Germinal center (tissue), 1 donor: ENCODE measurements at places on chromosomes 6 and 20.

DNA sequence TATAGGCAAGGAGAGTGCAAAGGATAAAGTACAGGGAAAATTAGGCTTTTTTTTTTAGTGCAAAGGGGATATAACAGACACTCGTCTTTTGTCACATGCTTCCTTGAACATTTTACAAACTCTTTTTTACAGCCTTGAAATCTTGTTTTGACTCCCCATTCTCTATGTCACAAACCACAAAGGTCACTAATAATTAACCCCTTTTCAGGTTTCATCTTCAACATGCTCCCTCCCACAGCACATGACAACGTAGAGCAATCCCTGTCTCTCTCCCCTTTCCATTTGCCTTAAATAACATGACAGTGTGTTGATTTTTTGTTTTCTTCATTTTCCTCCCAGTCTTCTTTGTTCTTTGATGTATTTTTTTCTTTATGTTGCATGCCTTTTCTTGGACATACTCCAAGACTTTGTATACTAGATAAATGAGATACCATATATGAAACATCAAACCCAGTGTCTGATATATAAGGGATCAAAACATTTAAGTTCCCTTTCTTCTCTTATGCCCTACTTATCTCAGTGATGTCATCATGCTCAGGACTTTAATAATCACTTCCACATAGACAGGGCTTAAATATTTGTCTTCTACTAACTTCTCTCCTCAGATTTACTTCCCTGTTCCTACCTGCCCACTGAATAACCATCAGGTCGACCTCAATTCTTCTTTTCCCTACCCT is 378.7 kb upstream of the HSF2 start:
- no peak for DNase-seq

GRCh38 chr6:36598739-36599318 is 4.7 kb downstream of the SRSF3 start:
- no peak for DNase-seq

DNA sequence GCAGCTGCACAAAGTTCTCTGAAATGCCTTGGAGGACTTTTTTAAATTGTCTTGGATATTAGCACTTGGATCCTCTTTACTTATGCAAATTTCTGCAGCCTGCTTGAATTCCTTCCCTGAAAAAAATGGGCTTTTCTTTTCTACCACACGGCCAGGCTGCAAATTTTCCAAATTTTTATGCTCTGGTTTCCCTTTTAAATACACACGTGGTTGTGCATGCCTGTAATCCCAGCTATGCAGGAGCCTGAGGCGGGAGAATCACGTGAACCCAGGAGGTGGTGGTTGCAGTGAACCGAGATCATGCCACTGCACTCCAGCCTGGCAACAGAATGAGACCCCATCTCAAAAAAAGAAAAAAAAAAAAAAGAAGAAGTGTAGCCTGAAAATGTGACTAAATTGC is 76.1 kb upstream of the PRND start:
- no peak for DNase-seq

DNA sequence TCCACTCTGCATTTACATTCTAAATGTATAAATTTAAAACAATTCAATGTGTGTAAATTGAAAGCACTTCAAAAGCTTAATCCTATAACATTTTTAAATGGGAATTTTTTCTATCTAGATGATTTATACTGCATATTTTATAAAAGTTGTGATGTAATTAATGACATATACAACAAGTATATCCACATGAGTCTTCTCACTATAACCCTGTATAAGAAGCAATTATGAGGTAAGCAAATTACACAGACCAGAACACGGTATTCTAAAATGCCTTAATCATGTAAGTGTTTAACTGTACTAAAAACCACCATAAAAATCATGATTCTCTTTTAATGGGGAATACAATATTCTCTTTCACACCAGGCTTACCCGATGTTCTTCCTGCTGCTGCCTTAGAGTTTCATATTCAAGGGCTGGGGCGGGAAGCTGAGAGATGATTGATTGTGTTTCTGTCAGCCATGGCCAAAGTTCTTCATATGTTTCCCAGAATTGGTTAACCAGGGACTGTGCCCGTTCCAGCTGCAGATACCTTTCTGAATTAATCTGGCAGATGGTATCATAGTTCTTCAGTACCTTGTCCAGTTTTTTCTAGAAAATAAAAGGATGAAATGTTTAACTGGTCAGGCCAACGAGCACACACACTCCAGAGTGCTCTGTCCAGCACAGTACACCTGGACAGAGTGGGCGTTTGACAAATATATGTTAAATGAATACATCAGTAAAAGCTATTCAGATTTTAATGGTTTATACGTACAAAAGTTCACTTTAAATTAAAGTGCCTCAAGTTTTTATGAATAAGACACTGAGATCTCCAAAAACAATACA is 127.4 kb downstream of the DST start:
- DNase-seq = no peak

GRCh38 chr6:11317885-11318771 is 85.7 kb upstream of the NEDD9 start:
- DNase-seq = no peak

DNA sequence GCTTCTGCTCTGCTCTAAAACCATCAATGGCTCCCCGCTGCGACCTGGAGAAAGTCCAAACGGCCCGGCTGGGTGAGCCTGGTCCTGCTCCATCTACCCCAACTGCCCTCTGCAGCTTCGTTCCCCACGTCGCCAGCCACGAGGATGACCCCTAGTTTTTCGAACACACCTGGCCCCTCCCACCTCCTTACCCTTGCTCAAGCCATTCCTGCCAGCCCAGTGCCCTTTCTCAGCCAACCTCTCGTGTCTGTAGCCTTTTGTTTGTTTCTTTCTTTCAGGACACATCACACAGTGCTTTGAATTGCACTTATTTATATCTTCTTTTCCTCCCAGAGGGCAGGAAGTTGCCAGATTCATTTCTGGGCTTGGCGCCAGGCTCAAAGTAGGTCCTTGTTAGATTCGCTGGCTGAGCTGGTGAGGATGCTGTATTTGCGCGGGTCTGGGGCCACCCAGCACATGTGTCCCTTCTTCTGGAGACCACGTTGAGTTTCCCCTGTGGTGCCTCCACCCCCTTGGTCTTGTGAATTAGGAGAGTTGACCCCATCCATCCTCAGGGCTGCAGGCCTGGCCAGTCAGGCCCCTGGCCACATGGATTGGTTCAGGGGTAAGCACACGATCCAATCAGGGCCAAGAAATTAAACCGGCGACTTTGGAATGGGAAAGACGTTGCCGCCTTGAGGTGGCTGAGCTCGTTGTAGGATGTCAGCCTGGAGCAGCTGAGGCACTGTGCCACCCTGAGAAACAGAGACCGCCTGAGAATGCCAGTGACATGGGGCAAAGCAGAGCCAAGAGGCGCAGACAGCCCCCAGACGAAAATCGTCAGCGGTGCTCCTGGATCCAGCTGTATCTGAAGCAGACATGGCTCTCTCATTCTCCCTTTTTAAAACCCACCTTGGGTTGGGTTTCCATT is 156.0 kb downstream of the CEBPB start:
- DNase-seq = no peak

- DNase-seq = no peak
Measured at GRCh38 chr6:95589067-95589466, 11.7 kb downstream of the MANEA start.

- no peak for DNase-seq
Measured at GRCh38 chr6:16466800-16467553, 228.6 kb downstream of the GMPR start.

GRCh38 chr6:62286470-62286843 is 432 bp upstream of the KHDRBS2 start:
- DNase-seq = no peak

DNA sequence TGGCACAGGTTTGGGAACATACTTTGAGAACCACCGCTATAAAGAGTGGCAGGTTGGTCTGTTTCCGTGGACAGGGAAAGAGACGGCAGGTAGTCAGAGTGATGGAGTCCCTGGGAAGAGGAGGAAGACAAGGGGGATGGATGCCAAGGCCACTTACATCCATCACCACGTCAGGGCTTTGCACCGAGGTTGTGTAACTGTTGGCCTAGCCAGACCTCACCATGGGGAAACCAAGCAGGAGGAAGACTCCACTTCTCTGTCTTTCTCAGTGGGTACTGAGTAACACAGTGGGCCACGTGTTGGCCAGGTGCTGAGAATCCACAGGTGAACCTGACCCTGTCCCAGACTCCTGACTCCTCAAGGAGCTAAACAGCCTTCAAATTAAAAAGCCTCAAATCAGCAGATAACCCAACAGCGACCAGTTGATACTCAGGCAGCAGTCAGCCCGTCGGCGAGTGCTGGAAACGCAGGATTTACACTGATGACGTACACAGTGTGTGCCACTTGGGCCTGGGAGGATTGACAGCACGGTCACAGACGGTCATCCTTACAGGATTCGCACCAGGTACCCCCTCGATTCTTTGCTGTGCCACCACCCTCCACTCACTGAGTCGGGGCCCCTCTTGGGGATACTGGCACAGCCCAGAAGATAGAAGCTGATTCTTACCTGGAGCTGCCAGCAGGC is 134.6 kb upstream of the SNX9 start:
- no peak for DNase-seq

DNA sequence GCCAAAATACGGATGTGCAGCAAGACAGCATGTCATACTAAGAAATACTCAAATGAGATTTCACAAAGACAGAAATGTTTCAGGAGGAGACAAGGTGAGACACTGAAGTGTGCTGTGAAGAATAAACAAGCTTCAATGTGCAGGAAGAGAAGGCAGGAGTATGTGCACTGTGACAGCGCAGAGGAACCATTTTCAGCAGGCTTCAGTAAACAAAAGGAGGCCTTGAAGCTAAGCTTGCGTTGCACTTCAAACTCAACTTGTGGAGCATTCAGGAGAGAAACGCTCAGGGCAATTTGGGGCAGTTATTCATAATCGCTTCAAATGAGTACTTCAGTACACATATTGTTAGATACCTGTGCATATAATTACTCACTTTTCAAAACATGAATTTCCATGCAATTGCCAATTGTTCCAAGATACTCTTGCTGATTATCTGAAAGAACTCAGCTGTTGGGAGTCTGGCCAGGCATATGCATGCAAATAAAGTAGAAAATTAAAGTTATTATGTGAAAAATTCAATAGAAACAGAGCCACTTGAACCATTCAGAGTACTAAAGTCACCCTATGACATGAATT is 234.2 kb upstream of the OPRM1 start:
- DNase-seq = no peak

DNA sequence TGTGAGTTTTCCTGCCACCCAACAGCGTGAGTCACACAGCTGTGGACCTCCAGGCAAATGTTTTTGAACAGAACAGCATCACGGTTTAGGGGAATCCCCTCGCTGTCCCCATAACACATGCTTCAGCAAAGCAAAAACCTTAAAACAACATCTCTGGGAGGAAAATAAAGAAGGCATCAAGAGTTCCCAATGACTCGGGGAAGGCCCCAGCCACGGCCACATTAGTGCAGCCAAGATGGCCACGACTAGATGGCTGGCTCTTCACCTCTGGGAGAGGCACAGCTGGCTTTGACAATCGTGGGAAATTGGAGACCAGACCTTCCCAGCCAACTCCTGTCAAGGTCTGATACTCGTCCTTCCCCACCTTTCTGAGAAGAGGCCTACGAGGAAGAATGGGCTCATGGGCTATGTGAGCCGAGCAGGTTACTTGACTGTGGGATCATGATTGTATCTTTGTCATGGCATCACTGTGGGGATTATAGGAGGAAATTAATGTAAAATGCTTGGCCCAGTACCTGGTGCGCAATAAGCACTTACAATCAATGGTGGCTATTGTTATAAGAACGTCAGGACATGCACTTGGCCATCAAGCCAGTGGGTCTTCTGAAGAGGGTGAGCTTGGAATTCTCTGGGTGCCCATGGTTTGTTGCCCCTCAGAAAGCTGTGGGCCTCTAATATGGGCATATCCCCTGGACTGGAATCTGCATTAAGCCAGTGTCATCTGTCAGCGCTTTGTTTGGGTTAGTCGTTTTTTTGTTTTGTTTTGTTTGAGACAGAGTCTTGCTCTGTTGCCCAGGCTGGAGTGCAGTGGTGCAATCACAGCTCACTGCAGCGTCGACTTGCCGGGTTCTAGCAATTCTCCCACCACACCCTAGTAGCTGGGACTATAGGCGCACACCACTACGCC is 43.6 kb downstream of the FGD2 start:
- peak; percentile 79 for DNase-seq

DNA sequence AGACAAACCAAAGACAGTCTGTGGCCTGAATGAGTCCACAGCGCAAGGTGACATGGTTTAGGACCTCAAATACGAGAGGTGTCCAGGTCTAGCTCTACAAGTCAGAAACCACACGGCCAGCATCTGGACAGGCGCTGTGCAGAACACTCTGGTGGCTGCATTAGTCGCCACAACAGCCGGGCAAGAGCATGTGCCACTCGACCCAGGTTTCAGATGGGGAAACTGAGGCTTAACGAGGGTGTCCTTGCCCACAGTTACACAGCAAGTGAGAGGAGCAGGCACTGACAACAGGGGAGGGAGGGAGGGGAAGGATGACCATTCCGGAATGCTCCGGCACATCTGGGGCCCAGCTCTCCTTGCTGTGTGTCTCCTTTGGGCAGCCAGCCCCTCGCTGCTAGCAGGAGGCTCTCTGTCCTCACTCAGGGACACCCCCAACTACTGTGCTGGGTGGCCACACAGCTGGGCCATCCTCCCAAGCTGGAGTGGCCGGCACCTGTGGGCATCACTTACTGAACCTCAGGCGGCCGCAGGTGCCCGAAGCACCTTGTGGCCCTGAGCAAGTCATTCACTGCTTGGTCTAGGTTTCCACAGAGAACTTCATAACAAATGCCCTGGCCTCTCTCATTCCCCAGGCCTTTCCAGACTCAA is 6.6 kb downstream of the DLL1 start:
- DNase-seq = no peak

DNA sequence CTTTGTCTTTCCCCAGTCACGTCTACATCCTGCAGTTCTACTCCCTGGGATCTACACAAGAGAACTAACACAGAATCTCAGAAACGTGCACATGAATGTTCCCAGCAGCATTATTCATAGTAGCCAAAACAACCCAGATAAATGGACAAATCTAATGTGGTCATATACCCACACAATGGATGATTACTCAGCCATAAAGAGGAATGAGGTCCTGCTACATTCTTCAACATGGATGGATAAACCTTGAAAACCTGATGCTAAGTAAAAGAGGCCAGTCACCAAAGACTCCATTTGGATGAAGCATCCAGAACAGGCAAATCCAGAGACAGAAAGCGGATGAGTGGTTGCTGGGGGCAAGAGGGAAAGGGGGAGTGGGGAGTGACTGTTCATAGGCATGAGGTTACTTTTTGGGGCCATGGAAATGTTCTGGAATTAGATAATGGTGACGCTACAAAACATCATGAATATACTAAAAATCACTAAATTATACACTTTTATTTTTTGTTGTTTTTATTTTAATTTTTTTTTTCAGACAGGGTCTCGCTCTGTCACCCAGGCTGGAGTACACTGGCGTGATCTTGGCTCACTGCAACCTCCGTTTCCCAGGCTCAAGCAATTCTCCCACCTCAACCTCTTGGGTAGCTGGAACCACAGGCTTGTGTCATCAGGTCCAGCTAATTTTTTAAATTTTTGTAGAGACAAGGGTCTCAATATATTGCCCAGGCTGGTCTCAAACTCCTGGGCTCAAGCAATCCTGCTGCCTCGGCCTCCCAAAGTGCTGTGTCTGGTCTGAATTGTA is 50.8 kb upstream of the DSN1 start:
- no peak for DNase-seq

GRCh38 chr20:64057628-64058498 is 5.1 kb upstream of the TCEA2 start:
- peak; percentile 86 for DNase-seq
